NCI-H1048 (cell line): ENCODE measurements at places on chromosomes 5 and 9.

- no peak for DNase-seq
These were observed 212.6 kb upstream of the MSX2 start for GRCh38 chr5:174511714-174512253.

- DNase-seq = no peak
These were observed 284.8 kb downstream of the PDE4D start for GRCh38 chr5:59608745-59609144.

DNA sequence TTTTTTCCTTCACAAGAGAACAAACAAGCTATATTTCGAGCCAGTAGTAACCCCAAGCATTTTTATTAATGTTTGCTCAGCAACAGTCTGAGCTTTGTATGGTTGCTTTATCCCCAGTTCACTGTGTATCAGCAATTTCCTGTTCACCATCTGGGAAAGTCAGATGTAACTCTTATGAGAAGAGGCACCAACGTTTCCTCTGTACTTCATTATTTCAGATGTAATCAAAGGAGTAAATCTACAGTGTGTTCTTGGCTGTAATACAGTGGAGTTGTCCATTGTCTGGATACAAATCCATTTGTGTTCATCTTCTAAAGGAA lies 340.2 kb downstream of the ARRDC3 start:
- no peak for DNase-seq

- no peak for DNase-seq
These were observed 33.4 kb downstream of the TJP2 start for GRCh38 chr9:69207503-69207902.

GRCh38 chr5:124131466-124131865 lies 615.0 kb downstream of the ZNF608 start:
- no peak for DNase-seq

- DNase-seq = no peak
These were observed 54.3 kb downstream of the FAM81B start for GRCh38 chr5:95445442-95445841.

GRCh38 chr9:83154087-83154736 lies 91.3 kb upstream of the RASEF start:
- DNase-seq = no peak

- no peak for DNase-seq
These were observed 41.4 kb downstream of the DAB2IP start for GRCh38 chr9:121692606-121693387.

DNA sequence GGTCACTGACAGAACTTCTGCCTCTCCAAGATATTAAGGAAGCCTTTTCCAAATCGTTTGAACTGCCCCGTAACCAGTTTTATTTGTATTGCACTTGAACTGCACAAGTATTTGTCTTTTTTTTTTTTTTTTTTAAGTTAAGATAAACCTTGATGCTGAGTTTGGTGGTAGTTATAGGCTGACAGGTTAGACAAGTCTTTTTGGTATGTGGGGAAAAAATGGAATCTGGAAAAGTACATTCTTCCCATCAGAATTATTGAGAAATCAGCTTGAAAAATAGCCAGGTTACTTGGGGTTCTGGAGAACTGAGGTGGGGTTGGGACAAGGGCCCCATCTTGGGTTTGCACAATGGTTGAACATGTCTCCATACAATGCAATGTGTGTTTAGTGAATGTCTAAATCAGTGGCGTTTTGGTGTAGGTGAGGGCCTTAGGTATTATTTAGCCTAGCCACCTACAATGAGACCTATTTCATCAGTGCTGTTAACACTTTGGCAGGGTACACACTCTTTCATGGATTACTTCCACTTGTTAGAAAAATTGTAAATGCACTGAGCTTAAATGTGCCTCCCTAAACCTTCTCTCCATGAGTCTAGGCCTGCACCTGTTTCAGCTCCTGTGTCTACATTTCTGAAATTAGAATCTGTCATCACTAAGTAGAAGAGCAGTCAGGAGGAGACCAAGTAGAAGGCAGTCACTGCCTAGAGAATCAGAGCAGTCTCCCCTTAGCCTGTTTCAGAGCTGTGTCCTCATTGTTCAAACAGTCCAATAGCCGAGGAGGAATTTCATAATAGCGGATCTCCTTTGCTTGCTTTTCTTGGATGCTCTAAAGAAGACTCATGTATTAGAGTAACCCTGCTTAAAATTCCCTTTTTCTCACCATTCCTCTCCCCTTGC lies 140.0 kb upstream of the HMHB1 start:
- no peak for DNase-seq

DNA sequence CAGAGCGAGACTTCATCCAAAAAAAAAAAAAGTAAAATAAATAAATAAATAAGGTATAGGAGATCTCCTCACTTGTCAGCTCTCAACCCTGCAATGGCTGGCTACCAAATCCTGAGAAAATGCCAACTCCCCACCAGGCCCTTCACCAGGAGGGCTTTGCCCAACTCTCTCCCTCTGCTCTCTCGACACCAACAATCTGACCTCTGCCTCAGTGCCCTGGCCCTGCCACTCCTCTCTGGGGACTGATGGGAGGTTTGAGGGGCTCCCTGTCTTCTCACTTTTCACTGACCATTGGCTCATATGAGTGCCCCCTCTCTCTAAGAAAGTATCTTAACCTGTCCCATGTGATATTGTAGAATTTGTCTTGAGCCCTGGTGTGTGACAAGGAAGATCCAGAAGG lies 52.6 kb upstream of the SH3PXD2B start:
- no peak for DNase-seq

GRCh38 chr5:150740992-150741391 lies 17.8 kb downstream of the DCTN4 start:
- no peak for DNase-seq

DNA sequence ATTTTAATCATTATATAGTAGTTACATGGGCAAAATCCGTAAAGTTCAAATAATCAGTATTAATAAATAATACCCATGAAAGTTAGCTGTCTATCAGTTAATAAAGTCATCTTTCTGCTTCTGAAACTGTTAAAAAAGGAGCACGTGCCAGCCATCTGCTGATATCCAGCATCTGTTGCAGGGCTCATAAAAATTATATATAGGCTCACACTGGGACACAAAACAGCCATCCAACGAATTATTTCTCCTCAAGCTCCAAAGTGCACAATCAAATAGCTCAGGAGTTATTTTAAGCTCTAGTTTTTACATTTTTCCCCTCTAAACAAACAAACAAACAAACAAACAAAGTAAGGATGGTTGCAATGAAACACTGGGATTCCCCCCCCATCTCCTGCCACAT lies 48.3 kb downstream of the MRPS27 start:
- DNase-seq = no peak

DNA sequence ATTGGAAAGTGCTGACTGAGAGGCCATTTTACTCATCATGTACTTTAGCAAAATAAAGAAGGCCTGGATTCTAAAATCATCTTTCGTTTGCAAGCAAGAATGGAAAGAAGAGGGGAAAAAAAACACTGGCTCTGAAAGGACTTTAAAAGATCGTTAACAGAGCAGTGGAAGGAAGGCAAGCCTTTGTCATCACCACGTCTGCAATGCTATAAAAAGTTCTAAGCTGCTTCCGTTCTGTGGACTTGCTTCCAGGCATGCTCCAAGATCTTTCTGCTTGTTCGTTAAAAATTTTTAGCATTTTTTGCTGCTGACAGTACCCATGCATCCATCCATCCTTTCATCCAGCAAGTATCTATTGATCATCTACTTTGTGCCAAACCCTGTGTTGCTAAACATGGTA lies 226.5 kb downstream of the GABBR2 start:
- no peak for DNase-seq

DNA sequence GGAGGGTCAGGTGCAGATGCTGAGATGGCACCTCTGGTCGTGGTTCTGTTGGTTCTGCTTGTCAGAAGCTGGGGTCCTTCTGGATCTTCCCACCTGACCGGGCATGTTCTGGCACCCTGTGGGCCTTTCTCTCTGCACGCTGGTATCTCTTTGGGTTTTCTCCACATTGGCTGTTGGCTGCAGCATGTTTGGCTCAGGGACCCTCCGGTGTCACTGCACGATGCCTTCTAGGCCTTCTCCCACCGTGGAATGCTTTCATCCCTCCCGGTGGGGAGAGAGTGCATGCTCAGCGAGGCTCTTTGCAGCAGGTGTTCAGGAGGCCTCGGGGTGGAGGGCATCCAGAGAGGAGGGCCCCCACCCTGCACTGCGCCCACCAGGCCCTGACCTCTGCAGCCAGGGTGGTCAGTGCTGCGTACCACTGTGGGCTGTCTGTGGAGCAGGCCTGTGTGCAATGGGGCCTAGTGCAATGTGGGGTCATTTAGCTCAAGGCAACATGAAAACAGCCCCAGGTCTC lies 119.4 kb downstream of the WNK2 start:
- no peak for DNase-seq

DNA sequence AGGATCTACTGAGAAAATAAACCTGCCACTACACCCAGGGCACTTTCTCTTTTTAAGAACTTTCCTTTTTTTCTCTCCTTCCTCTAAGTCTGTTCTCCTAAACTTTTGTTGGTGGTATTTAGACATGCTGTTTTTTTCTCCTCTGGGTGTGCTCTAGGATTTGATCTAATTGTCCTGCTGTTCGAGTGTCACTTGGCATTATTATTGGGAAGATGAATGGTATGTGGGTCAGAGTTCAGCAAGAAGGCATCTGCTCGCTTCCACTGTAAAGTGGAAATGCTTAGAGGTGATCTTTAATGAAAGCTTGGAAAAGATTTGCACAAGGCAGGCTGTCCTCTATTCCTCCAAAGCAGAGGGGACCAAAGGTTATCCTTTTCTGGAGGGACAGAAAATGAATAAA lies 1.3 kb upstream of the PLPPR1 start:
- DNase-seq = no peak

GRCh38 chr9:37937366-37937765 lies 33.4 kb upstream of the SLC25A51 start:
- no peak for DNase-seq

DNA sequence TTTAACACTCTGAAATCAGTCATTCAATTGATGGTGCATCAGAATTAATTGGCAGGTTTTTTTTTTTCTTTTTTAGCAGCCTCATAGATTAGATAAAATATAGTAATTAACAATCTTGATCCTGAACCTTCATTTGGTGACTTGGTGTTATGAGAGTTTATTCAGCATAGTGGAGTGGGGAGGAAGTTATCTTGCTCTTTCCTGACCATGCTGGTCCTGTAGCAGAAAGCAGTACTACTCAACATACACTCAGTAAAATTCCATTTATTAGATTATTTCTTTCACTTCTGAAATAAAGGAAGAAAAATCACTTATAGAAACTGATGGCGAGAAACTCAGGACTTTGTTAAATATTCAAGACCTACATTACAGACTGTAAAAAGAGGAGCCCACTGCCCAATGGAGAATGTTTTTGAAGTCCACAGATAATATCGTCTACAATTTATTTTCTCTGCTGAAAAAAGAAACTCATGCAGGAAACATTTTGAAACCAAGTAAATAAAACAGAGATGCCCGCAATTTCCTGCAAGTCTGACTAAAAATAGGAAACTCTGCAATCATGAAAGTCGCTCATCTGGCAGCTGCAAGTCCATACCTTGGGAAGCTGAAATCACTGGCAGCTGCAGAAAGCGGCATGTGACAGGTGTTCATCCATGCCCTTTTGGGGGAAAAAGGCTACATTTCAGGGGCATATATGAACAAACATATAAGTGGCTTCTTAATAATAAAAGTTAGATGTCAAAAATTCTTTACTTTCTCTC lies 233.2 kb upstream of the RFX3 start:
- no peak for DNase-seq

- no peak for DNase-seq
These were observed 330.4 kb upstream of the KLF4 start for GRCh38 chr9:107819772-107820565.

DNA sequence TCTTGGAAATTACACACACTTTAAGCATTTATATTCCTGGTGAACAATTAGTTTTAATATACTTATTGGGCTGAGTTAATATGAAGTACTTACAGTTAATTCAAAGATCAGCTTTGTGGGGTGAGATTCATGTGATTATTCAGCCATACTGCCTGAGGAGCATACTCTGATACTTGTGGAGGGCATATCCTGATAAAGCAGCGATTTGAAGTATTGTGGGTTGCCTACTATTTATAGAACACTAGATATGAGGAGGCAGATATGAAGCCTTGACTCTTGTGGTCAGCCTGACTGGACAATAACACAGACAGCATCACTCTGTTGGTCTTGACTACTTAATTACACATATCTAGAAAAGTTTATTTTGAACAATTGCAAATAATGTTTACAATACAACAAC lies 27.0 kb upstream of the AGGF1 start:
- DNase-seq = no peak

GRCh38 chr5:32071351-32071944 lies 102.7 kb downstream of the GOLPH3 start:
- DNase-seq = no peak
